MM.1S (cell line): ENCODE measurements at places on chromosomes 12 and 14.

DNA sequence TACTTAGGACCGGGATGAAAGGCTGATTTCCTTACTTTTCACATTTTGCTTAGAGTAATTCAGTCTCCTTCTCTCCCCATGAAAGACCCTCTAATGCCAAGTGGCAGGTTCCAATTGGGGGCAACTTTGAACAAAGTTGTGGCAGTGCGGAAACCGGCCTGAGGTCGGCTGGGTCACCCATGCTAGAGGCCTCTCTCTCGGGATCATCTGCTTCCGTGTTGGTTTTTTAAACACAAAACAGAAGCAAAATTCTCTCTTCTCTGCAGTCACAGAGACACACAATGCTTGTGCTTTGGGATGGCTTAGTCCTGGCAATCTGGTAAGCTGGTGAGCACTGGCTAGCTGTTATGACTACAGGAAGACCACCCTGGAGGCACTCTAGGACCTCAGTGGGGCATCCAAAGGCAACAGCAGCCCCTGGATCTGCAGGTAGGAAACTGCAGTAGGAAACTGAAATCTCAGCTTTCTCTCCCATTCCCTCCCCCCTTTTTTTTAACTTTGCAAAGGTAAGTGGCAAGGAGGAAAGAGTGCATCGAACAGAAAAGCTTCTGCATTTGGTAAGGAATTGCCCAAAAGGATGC is 102.1 kb downstream of the BCL11B start:
- DNase-seq, result no peak
- no peak overlapping the region for H3K27ac ChIP-seq
- no peaks in the 10 kb centered on the region for H3K4me1 ChIP-seq
- H3K4me3 ChIP-seq, result no peak overlapping the region
- H3K27me3 ChIP-seq, result no peaks in the 10 kb centered on the region

- no peak overlapping the region for H3K27ac ChIP-seq
- H3K4me3 ChIP-seq, result no peak overlapping the region
- no peak for DNase-seq
- H3K4me1 ChIP-seq, result no peaks in the 10 kb centered on the region
- no peaks in the 10 kb centered on the region for H3K27me3 ChIP-seq
These were observed 26.3 kb downstream of the MLXIP start for GRCh38 chr12:122104844-122105243.

GRCh38 chr14:78847801-78848200 is 677.6 kb downstream of the NRXN3 start:
- H3K27me3 ChIP-seq, result no peaks in the 10 kb centered on the region
- no peak overlapping the region for H3K27ac ChIP-seq
- no peaks in the 10 kb centered on the region for H3K4me1 ChIP-seq

DNA sequence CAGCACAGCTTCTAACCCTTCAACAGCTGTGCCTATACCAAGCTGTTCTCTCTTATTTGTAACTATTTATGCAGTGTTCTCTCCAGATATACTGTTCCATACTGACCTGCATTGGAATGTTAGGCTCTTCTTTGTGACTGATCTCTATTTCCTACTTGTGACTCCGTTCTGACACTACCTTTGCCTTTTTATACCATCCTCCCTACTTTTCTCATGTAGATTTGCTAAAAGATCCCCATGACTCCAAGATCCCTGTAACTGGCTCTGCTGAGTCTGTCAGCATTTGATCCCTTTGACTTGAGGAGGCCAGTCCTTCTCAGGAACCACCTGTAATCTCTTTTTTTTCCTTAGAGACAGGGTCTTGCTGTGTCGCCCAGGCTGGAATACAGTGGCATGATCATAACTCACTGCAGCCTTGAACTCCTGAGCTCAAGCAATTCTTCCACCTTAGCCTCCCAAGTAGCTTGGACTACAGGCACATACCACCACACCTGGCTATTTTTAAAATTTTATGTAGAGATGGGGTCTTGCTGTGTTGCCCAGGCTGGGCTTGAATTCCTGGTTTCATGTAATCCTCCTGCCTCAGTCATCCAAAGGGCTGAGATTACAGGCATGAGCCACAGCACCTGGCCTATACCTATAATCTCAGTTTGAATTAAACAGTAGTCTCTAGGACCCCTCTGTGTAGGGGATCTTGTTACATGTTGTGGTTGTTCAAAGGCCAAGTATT is 368.3 kb downstream of the ZFP36L1 start:
- H3K27me3 ChIP-seq, result no peaks in the 10 kb centered on the region
- H3K27ac ChIP-seq, result no peak overlapping the region
- no peaks in the 10 kb centered on the region for H3K4me1 ChIP-seq

- H3K36me3 ChIP-seq, result no peaks in the 10 kb centered on the region
- H3K27me3 ChIP-seq, result no peaks in the 10 kb centered on the region
- H3K27ac ChIP-seq, result no peak overlapping the region
- H3K4me3 ChIP-seq, result no peak overlapping the region
- H3K4me1 ChIP-seq, result no peaks in the 10 kb centered on the region
These were observed 17.3 kb upstream of the ALDH2 start for GRCh38 chr12:111749391-111749790.

DNA sequence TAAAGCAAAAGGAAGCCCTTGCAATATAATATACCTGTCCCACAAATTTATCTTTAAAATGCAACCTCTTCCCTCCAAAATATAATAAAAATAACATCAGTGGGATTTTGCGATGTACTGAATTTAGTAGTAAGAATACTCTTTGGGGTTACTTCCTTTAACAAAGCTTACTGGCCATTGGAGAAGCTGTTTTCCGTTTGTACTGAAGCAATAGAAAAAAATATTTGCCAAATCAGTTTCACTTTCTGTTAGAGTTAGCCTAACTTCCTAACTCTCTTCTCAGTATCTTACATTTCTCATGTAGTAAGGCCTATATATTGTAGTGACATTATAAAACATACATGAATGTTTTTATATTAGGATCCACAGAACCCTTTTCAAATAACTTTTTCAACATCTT is 3.7 kb downstream of the MAX start:
- H3K27ac ChIP-seq, result no peak overlapping the region; the same call in 1 of the 2 replicates
- 0 out of 2 replicates have a peak, but pooled peaks cover 10% of the 10 kb centered on the region for H3K4me1 ChIP-seq
- peak; percentile 47 for DNase-seq
- H3K4me3 ChIP-seq, result peak overlapping the region; percentile 33; the same call in 1 of the 2 replicates
- H3K27me3 ChIP-seq, result no peaks in the 10 kb centered on the region

DNA sequence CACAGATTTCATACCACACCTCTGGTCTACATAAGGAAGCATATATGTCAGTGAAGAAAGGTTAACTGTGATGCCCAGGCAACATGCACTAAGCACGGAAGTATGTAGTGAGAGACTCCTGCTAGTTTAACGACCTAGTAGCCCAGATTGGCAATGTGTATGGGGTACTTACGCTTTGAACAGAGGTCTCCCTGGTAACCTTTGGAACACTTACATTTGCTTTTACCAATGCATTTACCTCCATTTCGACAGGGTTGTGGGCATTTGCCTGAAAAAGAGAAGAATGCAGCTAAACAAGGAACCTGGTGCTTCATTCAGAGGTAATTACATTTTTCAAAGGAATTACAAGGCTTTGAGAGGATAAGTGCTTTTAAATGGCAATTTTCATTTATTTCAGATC is 65.2 kb downstream of the WIF1 start:
- no peaks in the 10 kb centered on the region for H3K36me3 ChIP-seq
- no peak overlapping the region for H3K4me3 ChIP-seq
- DNase-seq, result no peak
- H3K4me1 ChIP-seq, result no peaks in the 10 kb centered on the region
- no peak overlapping the region for H3K27ac ChIP-seq

DNA sequence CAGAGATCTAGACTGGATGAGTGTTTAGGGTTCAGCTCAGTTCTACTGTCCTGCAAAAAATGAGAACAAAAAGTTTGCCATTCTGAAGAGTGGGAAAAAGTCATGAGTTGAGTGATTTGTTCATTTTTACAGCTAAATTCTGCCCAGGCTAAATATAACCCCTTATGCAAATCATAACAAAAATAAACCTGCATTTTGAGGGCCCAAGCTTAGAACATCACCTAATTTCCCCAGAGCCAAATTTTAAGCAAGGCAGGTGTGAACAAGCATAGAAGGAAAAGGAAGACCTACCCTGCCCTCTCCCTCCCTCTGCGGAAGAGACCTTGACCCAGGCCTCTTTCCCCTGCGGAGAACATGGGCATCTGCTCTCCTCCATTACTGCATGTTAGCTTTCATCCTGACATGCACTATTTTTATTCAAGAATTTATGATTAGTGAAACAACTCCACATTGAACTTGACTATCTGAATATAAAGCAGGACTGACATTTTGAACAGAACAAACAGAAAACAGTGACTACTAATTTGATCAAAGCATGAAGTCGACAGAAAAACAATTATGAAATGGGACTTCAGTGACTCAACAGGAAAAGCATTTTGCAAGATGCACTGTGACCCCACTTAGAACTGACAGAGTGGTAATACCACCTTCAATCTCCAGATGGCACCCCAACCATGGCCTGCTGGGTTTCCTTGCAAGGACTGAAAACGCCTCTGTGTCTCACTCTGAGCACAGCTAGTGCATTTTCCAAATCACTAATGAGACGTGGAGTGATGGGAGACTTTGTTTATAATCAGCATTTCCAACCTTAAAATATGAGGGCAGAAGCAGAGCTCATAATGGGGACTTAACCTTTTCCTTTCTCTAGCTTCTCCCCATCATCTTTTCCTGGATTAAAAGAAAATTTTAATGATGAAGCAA is 30.9 kb upstream of the SELPLG start:
- H3K4me3 ChIP-seq, result peak overlapping the region; percentile 26; the same call in 1 of the 2 replicates
- H3K27ac ChIP-seq, result peak overlapping the region; percentile 79
- DNase-seq, result peak; percentile 86
- peaks cover 58% of the 10 kb centered on the region for H3K4me1 ChIP-seq

DNA sequence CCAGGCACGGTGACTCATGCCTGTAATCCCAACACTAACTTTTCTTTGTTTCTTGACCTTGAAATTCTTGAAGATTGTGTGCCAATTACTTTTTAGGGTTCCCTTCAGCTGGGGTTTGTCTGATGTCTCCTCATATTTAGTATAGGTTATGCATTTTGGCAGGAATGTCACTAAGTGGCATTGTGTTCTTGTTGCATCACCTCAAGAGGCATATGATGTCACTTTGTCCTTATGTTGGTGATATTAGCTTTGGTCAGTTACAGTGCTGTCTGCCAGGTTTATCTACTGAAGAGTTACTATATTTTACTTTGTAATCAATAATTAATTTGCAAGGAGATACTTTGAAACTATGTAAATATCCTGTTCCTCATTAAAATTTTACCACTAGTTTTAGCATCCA is 61.0 kb upstream of the BTG1 start:
- H3K4me3 ChIP-seq, result no peak overlapping the region
- H3K36me3 ChIP-seq, result no peaks in the 10 kb centered on the region
- no peak overlapping the region for H3K27ac ChIP-seq
- peaks cover 29% of the 10 kb centered on the region for H3K4me1 ChIP-seq

GRCh38 chr12:5293773-5294172 is 138.1 kb upstream of the NTF3 start:
- no peaks in the 10 kb centered on the region for H3K27me3 ChIP-seq
- no peaks in the 10 kb centered on the region for H3K36me3 ChIP-seq
- DNase-seq, result no peak
- H3K27ac ChIP-seq, result no peak overlapping the region
- H3K4me1 ChIP-seq, result no peaks in the 10 kb centered on the region
- no peak overlapping the region for H3K4me3 ChIP-seq

GRCh38 chr12:89351489-89352241 is 636 bp downstream of the DUSP6 start:
- H3K27ac ChIP-seq, result peak overlapping the region; percentile 94
- DNase-seq, result peak; percentile 40
- no peaks in the 10 kb centered on the region for H3K27me3 ChIP-seq
- H3K4me3 ChIP-seq, result peak overlapping the region; percentile 89
- H3K36me3 ChIP-seq, result no peaks in the 10 kb centered on the region
- H3K4me1 ChIP-seq, result peaks cover 40% of the 10 kb centered on the region

DNA sequence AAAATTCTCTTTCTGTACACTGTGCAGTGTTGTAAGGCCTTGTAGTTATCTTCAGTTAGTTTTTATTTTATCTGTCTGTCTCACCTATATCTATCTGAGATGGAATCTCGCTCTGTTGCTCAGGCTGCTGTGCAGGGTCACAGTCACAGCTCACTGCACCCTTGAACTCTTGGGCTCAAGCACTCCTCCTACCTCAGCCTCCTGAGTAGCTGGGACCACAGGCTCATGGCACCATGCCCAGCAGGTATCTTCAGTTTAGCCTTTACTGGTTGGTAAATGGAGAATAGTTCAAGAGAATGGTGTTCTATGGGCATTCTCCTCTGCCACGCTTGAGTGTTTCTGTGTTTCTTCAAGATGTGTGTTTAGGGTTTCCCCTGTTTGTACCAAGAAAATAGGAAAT is 13.6 kb downstream of the TULP3 start:
- H3K27ac ChIP-seq, result no peak overlapping the region
- H3K4me1 ChIP-seq, result no peaks in the 10 kb centered on the region
- no peak overlapping the region for H3K4me3 ChIP-seq
- no peak for DNase-seq
- H3K36me3 ChIP-seq, result no peaks in the 10 kb centered on the region
- no peaks in the 10 kb centered on the region for H3K27me3 ChIP-seq

- H3K27me3 ChIP-seq, result no peaks in the 10 kb centered on the region
- no peaks in the 10 kb centered on the region for H3K4me1 ChIP-seq
- H3K36me3 ChIP-seq, result no peaks in the 10 kb centered on the region
- no peak overlapping the region for H3K4me3 ChIP-seq
- DNase-seq, result no peak
- H3K27ac ChIP-seq, result no peak overlapping the region
These were observed 18.1 kb downstream of the CAMKK2 start for GRCh38 chr12:121278169-121279070.

DNA sequence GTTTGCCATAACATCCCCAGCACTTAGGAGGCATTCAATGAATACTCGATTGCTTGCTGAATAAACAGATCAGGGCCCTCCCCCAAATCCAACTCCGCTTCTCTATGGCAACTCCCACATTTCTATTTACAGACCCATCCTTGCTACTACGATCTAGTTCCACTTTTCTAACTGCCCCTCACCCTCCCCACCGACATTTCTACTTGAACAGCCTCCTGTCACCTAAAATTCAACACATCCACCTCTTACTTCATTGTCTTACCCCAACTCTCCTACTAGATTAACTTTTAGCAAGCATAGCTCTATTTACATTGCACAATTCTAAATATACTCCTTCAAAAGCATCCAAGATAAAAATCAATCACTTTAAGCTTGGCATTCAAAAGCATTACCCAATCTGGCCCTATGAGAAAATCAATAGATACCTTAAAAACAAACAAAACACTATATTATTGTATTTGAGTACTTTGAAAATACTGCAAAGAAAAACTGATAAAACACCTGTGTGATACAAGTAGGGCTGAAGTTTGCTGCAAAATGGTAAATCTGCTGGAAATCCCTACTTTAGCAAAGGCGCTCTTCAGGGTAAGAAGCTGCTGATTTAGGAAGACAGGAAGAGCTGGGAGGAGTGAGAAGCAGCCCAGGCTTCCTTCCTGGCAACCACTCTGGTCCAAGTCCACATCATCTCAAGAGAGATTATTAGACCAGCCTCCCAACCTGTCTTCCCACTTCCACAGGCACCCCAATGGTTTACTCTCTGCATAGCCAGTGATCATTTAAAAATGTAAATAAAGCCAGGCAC is 96.4 kb downstream of the HECTD4 start:
- H3K27me3 ChIP-seq, result no peaks in the 10 kb centered on the region
- no peak overlapping the region for H3K4me3 ChIP-seq
- H3K4me1 ChIP-seq, result no peaks in the 10 kb centered on the region

DNA sequence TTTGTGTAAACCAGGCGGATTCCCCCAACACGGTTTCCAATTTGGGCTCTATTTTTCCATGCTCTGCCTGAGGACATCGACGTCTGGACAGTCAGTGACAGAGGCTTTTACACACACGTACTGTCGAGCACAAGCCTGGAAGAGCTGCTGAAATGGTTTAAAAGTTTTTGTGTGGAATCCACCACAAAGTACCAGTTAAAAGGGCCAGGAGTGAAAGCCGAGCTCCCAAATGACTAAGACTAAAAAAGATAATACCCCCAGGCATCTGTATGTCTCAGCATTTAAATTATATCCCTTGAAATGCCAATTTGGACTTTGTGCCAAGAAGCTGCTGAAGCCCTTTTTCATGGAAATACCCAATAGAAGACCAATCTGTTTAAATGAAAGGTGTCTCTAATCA is 173.2 kb downstream of the EGLN3 start:
- no peaks in the 10 kb centered on the region for H3K36me3 ChIP-seq
- no peaks in the 10 kb centered on the region for H3K27me3 ChIP-seq
- no peaks in the 10 kb centered on the region for H3K4me1 ChIP-seq
- no peak overlapping the region for H3K27ac ChIP-seq
